ENCODE measurements at places on chromosomes 7 and 10. TPM values are rescaled to one million over a fixed set of nuclear protein-coding genes. Genes with fewer than 3 reads are reported as not detected.
A peak's percentile ranks its signal among the peaks of the same experiment; 100 is the strongest.

The GRID2IP gene
- total RNA-seq, result not detected

The SLC16A9 gene
- total RNA-seq, result 0.54 TPM

The GPR26 gene
- not detected for total RNA-seq

The ATP5MK gene
- 429 TPM for total RNA-seq

The CNPY1 gene
- total RNA-seq, result not detected

The OR2A5 gene
- total RNA-seq, result not detected

The ADAM12 gene
- total RNA-seq, result 3.1 TPM

The ZPBP gene
- total RNA-seq, result not detected

The TYW1B gene
- total RNA-seq, result 0.93 TPM

The OLAH gene
- 1.4 TPM for total RNA-seq

The CABCOCO1 gene
- total RNA-seq, result not detected

The CRCP gene
- 39.8 TPM for total RNA-seq

The ZNF804B gene
- total RNA-seq, result not detected

The TRIM56 gene
- total RNA-seq, result 29.6 TPM

- DNase-seq, result no peak
Observed at GRCh38 chr7:142454862-142455261, 197.0 kb upstream of the PRSS58 start.

- no peak for DNase-seq
Observed at GRCh38 chr7:149459540-149460452, 1.1 kb downstream of the ZNF777 start.

DNA sequence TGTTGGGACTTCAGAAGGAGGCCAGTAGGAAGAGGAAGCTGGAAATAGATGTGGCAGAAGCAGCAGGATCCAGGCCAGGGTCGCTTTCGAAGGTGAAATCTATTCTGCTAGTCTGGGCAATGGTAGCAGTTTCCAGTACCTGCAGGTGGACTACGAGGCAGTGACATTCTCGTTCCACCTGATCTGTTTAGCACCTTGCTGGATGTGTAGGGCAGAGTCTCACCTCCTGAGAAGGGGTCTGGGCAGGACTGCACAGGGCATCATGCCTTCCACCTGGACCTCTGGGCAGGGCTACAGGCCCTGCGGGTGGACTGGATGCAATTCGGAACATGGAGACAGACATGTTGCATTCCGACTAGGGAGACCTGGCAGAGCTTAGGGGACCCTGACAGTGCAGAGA, 254.8 kb upstream of the ZNF32 start:
- no peak for DNase-seq

GRCh38 chr7:99597762-99598501, at the start of gene TMEM225B:
Gene TMEM225B (plus strand): TSS chr7:99598267. CDS start chr7:99604389, 6,122 bp downstream.
- no peak for DNase-seq

DNA sequence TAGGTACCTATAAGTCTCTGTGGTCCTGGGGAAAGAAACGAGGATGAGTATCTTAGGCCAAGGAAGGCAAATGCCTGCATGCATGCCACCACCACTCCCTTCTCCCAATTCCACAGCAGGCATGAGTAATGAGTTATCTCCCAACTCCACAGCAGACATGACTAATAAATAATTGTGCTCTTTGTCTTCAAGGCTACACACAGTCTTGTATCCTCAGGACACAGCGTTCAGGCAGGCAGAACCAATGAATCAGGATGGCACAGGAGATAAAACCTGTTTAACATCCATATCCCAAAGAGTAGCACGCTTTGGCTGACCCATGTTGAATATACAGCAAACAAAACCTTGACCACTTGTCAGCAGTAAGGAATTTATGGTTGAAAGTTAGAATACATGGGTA, 229.7 kb upstream of the NFE2L3 start:
- DNase-seq, result no peak

- no peak for DNase-seq
Observed at GRCh38 chr7:72017756-72018155, 394.4 kb downstream of the CALN1 start.

- DNase-seq, result no peak
Observed at GRCh38 chr7:89661876-89662275, 492.4 kb upstream of the STEAP1 start.

GRCh38 chr10:61815496-61815895, 86.0 kb upstream of the ARID5B start:
- no peak for DNase-seq

GRCh38 chr10:46326066-46326465, 39.3 kb downstream of the ANTXRL start:
- no peak for DNase-seq

- no peak for DNase-seq
Observed at GRCh38 chr10:91557651-91558111, 75.2 kb downstream of the PPP1R3C start.

GRCh38 chr7:115630049-115630448, 400.5 kb downstream of the TFEC start:
- DNase-seq, result no peak

DNA sequence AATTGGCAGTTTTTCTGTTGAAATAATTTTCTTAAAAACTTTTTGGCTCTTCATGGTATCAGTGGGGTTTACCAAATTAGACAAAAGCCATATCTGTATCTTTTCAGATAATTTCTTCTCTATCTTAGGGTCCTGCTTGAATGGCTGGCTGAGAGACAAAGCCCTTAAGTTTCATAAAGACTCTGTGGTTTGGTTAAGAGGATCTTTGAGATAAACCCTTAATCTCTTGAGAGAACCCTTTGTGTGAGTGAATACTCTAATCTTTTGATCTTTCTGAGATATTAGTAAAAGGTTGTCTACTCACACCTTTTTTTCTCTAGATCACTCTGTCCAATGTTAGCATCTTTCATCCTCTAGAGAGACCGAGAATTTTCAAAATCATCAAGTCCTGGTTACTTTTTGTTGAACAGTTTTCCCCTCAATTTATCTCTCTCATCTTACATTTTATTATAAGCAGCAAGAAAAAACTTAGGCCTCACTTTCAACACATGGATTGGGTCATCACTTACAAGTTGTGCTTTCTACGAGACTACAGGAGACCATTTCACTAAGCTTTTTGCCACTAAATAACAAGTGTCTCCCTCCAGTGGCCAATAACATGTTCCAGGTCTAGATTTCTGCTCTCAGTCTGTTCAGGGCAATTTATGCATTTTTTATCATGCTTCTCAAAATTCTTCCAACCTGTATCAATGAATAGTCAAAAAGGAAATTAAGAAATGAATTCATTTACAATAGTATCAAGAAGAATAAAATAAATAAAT, 28.4 kb downstream of the DNAJC9 start:
- DNase-seq, result peak; percentile 38

DNA sequence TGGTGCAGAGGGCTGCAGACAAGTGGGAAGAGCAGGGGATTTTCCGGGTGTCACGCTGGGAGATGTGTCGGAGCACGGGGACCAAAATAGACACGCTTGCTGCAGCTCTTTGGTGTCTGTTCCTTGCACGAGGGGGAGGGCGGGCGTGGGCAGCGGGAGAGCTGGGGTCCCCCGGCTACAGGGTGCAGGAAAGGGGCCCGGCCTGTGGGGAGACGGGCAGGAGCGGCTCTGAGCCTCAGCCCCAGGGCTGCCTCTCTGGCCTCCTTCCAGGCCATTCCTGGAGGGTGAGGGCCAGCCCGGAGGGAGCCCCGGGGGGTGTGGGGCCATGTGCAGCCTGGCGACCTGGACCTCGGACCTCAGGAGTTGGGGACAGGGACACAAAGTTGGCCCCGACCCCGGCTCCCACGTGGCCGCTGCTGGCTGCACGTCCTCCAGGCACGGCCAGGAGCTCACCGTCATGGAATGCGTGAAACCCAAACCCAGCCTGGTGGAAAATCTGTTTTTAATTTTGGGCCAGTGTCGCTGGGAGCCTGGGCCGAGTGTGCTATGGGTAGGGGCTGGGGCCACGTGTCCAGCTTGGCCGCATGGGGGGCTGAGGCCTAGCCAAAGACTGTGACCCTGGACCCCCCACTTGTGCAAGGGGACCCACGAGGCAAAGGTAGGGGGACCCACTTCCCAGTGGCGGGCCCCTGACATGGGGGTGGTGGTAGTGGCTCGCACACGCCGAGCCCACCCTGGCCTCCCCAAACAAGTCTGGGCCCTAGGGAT, 6.6 kb downstream of the TTYH3 start:
- DNase-seq, result no peak

GRCh38 chr7:151871904-151872303, 5.0 kb downstream of the PRKAG2 start:
- DNase-seq, result no peak

- no peak for DNase-seq
Observed at GRCh38 chr7:155265961-155266360, 31.7 kb upstream of the INSIG1 start.

GRCh38 chr10:69962746-69963135, 89.9 kb upstream of the MACROH2A2 start:
- no peak for DNase-seq

- DNase-seq, result no peak
Observed at GRCh38 chr10:72477463-72477862, 122.7 kb upstream of the DNAJB12 start.

- no peak for DNase-seq
Observed at GRCh38 chr7:22776964-22777363, 45.7 kb downstream of the TOMM7 start.

GRCh38 chr7:123601530-123601929, at the start of gene ASB15:
Gene ASB15 (plus strand): TSS chr7:123601821. CDS start chr7:123614503, 12,682 bp downstream.
- DNase-seq, result no peak

GRCh38 chr7:86991771-86992191, 67.7 kb downstream of the ELAPOR2 start:
- no peak for DNase-seq

DNA sequence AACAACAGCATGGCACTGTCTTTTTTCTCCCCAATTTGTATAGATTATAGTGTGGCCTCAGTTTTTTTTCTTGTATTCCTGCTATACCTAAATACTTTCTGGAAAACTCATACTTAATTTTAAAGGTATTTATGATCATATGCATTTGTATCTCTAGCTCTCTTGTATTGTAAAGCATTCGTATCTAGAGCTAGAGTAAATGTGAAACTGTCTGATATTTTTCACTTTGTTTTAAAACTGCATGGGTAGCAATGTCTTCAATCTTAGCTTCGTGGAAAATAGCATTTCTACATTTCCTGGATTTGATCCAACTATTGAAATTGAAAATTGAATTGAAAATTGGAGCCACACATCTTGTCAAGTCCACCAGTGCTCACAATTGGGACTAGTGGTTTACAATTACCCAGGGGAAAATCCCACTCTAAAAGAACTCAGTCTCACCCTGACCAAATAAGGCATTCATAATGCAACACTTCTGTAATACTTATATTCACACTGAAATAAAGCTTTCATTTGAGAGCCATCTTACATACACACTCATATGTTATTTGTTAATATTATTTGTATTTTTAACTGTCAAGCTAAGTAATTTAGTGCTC, 51.3 kb upstream of the KLF6 start:
- no peak for DNase-seq

DNA sequence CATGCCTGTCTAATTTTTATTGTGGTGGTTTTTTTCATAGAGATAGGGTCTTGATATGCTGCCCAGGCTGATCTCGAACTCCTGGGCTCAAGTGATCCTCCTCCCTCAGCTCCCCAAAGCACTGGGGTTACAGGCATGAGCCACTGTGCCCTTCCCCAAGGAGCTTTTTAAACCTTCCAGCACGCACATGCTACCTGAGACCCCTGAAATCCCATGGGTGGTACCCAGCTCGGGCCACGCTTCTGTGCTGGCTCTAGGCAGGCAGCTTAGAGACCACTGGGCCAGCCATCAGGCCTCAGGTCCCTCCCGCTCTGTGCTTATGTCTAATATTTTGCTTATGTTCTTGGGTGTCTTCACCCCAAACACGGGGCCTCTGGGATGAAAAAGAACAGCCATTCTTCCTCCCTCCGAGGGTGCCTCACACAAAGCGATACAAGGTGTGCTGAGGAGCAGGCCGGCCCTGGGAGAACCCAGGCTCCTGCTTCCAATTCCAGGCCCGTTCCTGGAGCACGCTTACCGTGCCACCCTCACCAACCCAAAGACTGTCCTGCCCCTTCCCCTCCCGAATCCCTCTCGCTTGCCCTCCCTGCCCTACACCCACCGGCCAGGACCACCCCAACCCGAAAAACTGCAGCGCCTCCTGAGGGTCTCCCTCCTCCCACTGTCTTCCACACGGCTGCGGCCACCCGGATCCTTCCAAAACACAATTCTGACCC, 10.9 kb downstream of the SPOCK2 start:
- no peak for DNase-seq

- no peak for DNase-seq
Observed at GRCh38 chr10:48449501-48450232, 143.2 kb downstream of the MAPK8 start.

DNA sequence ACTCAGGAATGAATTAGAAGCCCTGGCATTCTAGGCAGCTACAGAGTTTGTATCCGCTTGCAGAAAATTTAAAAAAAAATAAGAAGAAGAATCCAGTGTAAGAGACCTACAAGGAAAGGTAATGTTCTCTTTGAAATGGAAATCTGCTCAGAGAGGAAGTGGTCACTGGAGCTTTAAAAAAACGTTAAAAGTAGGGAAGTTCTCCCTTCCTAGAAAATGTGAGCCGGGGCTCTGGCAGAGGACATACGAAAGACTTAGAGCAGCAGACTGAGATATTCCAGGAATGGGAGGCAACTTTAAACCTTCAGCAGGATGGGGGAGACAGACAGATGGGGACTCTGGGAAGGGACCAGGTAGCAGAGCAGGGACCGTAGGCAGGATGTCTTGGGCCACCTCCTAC, 149.4 kb upstream of the NPS start:
- DNase-seq, result no peak

DNA sequence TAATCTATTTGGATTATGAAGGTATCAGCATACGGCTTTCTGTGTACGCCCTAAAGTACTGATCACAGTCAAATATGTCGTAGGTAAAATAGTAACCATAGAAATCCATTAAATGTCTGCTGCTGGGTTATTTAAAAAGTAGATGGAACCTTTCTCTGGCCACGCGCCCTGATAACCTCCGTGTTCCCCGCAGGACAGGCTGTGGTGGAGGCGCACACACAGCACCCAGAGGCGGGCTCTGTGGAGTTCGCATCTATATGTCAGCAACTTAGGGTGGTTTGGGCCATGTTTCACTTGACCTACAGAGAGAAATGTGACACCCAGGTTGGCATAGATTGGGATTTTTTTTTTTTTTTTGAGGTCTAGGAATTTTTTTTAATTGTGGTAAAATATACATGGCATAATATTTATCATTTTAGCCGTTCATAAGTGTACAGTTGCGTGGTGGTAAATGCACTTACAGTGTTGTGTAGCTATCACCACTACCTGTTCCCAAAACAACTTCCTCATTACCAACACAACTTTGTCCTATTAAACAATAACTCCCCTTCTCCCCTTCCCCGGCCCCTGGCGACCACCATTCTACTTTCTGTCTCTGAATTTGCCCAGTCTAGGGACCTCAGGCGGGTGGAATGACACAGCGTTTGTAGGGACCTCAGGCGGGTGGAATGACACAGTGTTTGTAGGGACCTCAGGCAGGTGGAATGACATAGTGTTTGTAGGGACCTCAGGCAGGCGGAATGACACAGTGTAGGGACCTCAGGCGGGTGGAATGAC, 15.4 kb downstream of the PPP2R2D start:
- DNase-seq, result no peak

Data from MCF 10A (cell line).